SHP77 treated with DMSO at 0.1 percent for 48 hours (cell line): ENCODE measurements at places on chromosomes 11 and 22.

- DNase-seq, result no peak
These were observed 20.7 kb downstream of the SPATA19 start for GRCh38 chr11:133824593-133824992.

DNA sequence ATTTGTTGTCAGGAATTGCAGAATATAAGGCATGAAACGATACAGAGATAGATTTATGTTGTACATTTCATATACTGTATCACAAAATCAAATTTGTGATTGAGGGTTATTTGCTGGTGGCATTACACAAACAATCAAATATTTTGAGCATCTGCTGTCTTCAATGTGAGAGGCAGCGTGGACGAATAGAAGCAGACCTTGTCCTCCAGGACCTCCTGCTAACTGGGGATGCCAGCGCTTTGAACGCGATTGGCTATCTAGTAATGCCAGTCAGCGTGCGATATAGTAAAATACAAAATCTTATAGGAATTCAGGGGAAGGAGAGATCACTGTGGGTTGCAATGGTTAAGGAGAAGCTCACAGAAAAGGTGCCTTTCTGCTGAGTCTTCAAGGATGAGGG is 631 bp upstream of the SNX19 start:
- no peak for DNase-seq

GRCh38 chr11:117462183-117462863 is 134.7 kb downstream of the CEP164 start:
- DNase-seq, result no peak

GRCh38 chr11:33775832-33776470 is 1.6 kb upstream of the FBXO3 start:
- DNase-seq, result no peak

DNA sequence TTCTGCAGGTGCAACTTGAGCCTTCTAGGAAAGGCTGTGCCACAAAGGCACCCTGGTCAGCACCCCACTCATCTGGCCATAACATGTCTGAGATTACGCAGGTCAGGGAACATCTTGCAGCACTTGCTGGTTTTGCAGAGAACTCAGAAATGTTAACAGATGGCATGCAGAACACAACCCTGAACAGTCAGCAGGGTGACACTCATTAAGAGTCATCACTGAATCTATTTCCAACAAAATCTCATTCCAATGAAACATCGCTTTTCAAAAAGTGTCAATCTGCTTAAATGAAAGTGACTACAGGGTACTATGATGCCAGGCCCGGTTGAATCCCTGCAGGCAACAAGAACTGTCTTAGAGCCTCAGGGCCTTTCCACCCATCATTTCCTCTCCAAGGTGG is 369.8 kb upstream of the CCDC90B start:
- DNase-seq, result no peak

DNA sequence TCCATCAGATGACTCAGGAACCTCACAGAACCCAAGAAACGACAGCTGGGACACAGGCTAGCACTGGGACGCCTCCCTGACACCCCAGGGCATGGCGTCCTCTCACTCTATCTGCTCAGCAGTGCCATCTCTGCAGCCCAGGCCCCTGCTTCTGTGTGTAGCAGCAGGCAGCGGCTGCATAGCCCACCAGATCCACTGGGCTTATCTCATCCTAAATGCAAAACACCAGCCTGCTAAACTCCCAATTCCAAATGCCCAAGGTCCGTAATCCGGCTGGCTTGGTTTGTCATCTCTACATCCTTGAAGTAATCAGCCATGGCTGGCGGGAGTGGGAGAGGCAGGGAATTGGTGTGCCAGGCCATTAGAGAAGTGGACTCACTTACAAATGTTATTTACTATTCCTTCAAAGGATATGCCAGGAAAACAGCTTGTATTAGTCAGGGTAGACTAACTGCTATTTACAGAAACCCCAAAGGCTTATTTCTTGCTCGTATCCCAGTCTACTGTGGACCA is 30.7 kb downstream of the SPATA19 start:
- DNase-seq, result no peak

DNA sequence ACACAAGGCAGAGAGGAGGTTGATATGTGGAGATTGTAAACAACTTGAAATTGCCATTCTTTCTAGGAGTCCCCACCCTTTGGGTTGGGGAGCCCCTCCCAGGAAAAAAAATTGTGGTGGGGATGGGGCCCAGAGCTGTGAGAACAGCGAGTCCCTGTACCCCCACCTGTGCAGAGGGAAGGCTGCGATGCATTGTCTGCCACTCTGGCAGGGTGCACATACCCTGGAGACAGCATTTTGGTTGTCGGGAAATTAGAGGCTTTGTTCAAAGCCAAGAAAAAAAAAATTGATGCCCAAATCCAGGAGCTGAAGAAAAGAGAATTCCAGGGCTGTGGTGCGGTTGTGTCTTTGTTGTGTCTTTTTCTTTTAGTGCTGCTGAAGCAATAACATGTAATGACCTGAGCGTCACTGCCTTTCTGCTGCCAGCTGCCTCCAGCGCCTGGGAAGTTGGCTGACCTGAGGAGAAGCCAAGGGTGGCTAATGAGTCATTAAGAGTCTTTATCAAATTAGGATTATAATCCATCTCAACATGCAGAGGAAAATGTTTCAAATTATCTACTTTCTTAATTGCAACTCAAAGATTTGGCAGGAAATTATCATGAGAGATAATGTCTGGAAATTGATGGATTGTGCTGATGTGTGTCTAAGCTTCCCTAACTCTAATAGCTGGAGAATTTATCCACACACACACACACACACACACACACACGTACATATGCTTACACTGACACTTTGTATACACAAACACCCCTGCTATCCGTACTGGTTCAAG is 8.0 kb upstream of the PKNOX2 start:
- DNase-seq, result no peak

DNA sequence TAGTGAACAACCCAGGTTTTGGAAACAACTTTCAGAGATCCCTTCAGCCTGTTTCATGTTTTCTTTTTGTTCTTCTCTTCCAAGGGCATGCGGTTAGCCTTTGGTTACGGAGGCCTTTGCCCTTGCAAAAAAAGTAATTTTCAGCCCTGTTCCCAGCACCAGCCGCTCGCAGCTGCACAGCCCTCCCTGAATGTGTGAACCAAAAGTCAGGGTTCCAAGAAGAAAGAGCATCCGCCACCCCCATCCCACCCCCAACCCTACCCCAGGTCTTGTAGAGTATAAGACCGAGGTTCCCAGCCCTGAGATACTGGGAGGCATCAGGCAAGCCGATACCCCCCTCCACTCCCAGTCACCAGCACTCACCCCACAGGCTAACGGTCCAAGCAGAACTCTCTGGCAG is 56.4 kb downstream of the IGLL1 start:
- DNase-seq, result no peak

DNA sequence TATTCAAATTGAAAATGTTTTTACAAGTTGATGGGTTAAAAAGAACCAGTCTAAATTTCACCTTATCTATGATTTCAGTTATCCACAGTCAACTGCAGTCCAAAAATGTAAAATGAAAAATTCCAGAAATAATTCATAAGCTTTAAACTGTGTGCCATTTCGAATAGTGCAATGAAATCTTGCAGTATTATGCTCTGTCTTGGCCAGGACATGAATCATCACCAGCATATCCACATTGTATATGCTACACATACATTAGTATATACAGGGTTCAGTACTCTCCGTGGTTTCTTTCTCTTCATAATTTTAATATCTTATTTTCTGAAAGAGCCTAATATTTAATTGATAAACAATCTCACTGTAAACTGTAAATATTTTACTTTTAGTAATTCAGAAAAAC is 45.9 kb downstream of the ARHGAP32 start:
- no peak for DNase-seq

GRCh38 chr11:15569305-15570025 is 454.7 kb downstream of the INSC start:
- DNase-seq, result no peak

DNA sequence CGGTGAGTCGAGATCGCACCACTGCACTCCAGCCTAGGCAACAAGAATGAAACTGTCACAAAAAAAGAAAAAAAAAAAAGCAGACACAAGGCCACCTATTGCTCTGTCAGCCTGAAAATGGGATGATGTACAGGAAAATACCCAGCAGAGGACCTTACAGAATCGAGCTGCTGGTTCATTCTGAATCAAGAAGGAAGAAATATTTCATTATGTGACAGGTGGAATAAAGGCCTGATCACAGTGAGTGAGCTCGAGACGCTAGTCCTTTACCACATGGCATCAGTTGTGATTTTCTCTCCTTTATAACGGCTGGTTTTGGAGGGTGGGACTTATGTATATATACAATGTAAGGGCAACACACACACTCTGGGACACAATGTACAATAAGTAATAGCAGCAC is 340.0 kb downstream of the LARGE1 start:
- DNase-seq, result no peak

DNA sequence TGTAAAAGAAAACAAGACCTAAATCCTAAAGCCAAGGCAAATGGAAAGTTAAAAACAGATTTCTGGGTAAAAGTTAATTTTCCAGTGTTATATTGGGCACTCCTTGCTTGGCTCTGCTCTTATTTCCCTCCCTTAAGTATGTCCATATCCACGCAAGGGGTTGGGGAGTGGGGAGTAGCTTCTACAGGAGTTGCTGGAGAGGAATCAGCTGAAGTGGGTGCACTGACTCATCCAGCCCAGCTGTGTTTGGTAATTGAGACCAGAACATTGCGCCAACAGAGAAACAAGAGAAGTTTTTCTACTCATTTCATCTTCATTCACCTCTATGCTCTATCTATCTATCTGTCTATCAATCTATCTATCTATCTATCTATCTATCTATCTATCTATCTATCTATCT is 298.4 kb upstream of the PDGFD start:
- no peak for DNase-seq

GRCh38 chr11:57150454-57150917 is 31.3 kb upstream of the LRRC55 start:
- no peak for DNase-seq

DNA sequence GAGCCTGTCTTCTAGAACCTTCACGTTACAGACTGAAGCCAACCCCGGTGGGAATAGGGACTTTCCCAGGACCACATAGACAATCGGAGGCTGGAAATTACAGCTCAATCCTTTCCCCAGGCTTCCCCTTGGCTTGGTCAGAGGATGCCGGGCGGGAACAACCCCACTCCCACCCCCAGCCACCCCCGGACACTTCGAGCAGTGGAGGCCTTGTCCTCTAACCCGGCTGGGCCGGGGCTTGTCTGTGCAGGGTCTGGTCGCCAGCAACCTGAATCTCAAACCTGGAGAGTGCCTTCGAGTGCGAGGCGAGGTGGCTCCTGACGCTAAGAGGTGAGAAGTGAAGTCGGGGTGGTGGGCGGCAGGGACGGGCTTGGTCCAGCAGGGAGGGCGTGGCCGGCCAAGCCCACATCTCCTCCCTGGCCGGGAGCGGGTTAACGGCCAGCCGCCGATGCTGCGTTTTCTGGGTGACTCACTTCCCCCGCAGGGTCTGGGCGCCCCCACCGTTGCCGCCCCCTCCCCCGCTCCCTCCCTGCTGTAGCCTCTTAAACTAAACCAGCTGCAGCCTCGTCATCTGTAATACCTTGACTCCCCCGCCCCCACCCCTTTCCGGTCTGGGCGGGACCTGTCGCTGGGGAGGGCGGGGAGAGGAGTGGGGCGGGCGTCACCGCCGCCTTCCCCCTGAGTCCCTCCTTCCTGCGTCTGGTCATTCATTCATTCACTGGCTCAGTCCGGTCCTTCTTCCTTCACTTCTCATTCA is 1.5 kb downstream of the LGALS1 start:
- peak; percentile 63 for DNase-seq

- no peak for DNase-seq
These were observed 332.0 kb upstream of the CCDC179 start for GRCh38 chr11:23192256-23192655.

GRCh38 chr22:20605328-20605727 is 97.9 kb downstream of the MED15 start:
- DNase-seq, result no peak
